Amygdala (tissue), 56 donors: ENCODE measurements at places on chromosomes 12 and 14.

DNA sequence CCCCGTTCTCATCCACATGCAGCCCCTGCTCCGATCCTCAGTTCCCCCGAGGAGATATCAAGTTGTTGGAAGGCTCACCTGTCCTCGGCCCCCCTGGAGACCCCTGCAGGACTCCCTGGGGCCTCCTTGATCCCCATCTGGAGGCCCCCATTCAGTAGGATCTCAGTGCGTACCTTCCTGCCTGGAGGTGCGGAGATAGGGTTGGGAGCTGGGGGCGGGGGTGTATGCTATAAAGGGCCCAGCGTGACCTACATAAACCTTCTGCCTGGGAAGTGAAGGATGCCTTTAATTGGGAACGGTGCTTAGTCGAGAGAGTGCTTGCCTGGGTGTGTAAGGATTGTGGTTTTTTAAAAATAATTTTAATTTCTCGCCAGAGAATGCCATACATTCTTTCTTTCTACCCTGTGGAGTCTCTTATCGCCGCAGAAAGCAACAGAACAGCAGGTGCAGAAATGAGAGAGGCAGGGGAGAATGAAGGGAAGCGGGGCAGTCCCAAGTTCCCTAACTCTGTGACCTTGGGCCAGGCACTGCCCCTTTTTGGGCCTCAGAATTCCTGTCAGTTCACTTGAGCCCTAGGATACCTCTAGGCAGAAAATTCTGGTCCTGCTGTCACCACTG, 153.7 kb downstream of the TSPAN9 start:
- no peak for DNase-seq

DNA sequence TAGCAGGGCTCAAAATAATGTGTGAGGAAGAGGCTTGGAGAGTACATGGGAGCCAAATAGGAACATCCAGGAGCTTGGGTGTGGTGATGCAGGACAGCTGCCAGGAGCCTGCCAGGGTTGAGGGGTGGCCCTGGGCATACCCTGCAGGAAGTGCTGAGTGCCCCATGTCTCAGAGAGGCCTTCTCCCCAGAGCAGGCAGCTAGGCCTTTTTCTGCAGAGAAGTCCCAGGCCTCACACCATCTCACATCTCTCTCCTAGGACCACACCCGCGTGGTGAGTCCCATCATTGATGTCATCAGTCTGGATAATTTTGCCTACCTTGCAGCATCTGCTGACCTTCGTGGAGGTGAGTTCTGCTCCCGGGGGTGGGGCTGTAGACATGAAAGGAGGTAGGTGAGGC, 66.9 kb downstream of the ERH start:
- no peak for DNase-seq

DNA sequence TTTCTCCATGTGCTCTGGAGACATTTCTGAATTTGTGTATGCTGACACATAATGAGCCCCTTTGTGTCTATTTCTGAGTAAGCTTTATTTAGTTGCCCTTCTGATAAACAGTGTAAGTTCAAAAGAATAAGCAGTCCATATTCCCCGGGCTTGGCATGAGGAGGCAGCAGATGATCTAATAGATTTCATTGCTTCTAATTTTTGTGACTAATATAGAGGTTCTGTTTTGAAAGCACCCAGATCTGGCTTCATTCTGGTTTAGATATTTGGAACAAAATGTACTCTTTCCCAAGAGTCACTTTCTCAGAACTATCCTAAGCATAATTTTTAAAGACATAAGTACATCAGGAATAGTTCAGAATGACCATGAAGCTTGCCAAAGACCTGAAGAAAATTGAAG, 290.9 kb downstream of the BTG1 start:
- DNase-seq = no peak

GRCh38 chr14:78162202-78162601, 8.0 kb upstream of the NRXN3 start:
- DNase-seq = no peak

DNA sequence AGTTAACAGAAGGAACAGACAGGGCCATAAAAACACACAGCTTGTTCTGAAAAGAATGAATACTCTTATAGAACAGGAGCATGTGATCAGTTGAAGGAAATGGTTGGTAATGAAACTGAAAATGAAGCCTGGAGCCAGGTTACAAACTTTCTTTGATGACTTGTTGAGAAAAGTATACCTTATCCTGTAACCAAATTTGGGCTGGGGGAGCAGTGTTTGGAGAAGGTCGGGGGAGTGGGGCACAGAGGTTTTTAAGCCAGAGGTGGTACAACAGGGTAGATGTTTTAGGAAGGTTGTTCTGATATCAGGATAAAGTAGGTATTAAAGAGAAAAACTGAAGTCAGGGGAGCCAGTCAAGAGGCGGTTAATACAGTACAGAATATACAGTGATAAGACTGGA, 8.2 kb downstream of the GOLT1B start:
- DNase-seq = no peak

- DNase-seq = no peak
These were observed 322.1 kb upstream of the RGS6 start for GRCh38 chr14:71610149-71610548.

GRCh38 chr12:108611884-108612415, 14.1 kb upstream of the TMEM119 start:
- no peak for DNase-seq

- DNase-seq = peak; percentile 16
These were observed 161.1 kb downstream of the SUDS3 start for GRCh38 chr12:118537481-118537917.

- no peak for DNase-seq
These were observed 19.2 kb upstream of the PPP2R5E start for GRCh38 chr14:63562405-63562804.

DNA sequence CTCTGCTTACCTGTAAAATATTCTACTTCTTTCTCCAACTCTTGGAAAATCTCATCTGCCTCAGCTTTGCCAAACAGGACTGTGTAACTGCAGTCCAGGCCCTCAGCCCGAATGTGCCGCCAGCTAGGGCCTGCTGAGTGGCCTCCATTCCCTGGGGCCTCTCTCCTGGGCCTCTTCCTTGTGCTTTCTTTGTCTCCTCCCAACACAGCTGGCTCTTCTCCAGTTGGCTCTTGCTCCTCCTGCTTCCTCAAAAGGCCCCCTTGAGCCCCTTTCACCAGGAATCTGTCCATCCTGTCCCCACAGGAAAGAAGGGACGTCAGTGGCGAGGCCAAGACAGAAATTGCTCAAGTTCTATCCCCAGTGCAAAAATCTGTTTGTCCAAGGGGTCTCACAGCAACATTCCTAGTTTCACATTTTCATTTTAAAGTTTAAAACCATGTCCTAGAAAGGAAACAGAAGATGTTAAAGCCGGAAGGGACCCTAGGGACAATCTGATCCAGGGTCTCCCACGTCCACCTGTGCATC, 713 bp downstream of the ALKBH2 start:
- DNase-seq = no peak

- DNase-seq = no peak
These were observed 35.5 kb downstream of the SLC5A8 start for GRCh38 chr12:101174541-101174940.

DNA sequence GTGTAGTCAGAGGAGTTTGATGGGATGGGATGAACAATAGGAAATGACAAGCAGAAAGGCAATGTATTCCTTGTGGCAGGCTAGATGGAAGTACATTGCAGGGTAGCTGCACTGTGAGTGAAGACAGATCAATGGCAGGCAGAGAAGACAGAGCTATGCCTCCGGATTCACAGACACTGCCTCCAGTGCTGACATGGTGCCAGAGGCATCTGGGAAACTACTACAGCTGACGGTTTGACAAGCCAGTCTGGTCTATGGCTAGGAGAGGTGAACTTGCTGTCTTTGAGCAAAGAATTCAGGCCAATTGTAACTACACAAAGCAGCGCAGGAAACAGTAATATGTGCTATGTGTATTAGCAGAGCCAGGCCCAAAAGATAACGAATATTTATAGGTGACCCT, 193.5 kb downstream of the DIO2 start:
- no peak for DNase-seq

- DNase-seq = no peak
These were observed 94.0 kb downstream of the TBX5 start for GRCh38 chr12:114311974-114312373.

- DNase-seq = no peak
These were observed 2.8 kb downstream of the TMX1 start for GRCh38 chr14:51242545-51243490.

GRCh38 chr14:35339761-35340406, 47.7 kb downstream of the PSMA6 start:
- no peak for DNase-seq

- DNase-seq = no peak
These were observed 175.8 kb downstream of the SLC41A2 start for GRCh38 chr12:104782296-104782695.

- no peak for DNase-seq
These were observed 94.7 kb upstream of the SLC38A4 start for GRCh38 chr12:46920499-46920898.

DNA sequence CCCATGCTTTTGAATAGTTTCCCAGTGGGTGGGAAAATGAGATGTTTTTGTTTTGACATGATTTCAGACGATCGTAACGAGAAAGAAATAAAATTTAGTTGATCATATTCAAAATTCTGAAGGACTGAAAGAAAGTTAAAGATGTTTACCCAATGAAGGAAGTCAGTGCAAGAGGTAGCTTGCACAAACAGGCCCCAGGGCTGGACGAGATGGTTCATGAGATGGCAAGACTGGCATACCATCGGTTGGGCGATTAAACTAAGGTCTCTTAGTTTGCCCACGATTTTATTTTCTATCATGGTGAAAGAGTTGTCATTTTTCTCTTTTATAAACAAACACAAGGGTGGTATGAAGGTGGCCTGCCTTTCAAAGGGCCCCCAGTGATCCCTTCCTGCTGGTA, 124.5 kb upstream of the TBX5 start:
- no peak for DNase-seq

DNA sequence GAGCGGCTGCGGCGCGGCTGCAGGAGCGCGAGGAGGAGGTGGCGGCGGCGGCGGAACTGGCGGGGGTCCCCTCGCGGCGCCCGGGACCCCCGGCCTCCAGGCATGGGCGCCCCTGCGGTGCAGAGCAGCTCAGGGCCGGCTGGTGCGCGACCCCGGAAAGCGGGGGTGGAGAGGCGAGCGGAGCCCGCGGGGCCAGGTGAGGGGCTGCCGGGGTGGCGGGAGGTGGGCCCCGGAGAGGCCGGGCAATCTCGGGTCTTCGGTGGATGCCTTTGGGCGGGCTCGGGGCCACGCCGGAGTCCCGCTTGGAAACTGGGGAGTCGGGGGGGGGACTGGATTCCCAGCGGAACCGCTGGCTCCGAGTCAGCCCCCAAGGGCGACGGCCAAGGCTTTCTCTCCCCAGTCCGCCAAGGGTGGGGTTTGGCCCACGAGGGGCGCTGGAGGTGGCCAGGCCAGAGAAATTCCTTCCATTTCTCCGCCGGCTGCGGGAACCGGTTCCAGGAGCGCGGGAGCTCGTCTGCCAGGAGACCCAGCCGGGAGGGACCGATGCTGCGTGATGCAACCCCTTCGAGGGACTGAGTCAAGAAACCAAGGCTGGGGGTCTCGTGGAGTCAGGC, 13.9 kb upstream of the NR4A1 start:
- DNase-seq = no peak

GRCh38 chr14:53017837-53018236, 67.0 kb upstream of the FERMT2 start:
- DNase-seq = no peak

DNA sequence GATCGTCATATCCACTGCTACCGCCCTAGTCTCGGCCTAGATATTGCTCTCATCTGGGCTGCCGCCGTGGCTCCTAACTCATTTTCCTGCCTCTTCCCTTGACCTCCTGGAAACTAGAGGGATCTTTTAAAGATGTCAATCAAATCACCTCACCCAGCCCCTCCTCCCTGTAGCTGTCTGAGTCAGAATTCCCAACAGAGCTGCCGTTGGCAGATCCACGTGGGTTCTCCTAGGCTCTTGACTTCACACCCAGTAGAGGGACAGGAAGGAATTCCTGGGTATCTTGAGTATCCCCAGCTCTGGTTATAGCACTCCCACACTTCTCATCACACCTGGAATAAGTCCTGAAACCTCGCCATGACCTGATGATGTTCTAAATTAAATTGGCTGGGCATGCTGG, 11.9 kb downstream of the TGFB3 start:
- no peak for DNase-seq

GRCh38 chr12:40945772-40946171, 242.3 kb upstream of the PDZRN4 start:
- no peak for DNase-seq

DNA sequence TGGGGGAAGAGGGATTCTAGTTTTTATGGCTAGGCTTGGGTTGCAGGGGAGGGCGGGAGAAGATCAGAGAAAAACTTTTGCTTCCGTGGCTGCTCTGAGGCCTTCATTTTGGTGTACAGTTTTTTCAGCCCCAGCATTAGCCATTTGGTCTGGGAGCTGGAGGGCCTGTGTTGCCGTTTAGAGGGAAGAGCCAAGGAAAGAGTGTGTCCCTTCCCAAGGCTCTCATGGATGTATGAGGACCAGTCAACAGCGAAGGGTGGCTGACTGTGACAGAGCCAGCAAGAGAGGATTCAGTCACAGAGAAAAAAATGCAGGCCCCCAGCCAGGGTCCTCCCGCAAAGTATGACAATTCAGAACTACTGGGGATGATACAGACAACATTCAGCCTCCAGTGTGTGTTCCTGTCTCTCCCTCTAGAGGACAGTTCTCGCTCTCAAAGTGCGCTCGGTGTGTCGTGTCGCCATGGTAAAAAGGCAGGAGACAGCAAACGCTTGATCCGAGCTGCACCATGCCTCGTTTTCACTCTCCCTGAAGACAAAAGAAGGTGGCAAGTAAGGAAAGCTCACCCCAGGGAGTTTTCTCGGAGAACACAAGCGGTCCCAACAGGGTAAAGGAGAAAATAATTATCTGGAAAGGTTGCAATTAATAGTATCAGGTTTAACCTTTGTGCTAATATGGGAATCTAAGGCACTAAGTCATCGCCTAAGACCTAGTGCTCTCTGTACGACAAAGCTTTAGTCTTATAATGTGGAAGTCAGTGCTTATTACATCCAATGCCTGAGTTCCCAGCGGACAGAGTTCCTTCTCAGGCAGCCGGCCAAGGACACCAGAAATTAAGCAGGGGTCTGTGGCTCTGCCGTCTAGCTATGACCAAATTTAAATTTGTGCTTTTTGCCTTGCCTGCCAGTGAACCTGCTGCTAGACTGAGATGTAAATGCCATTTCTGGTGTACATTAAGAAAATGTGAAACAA, 157.3 kb upstream of the PLXNC1 start:
- peak; percentile 57 for DNase-seq

- peak; percentile 47 for DNase-seq
These were observed 57.6 kb downstream of the NCOR2 start for GRCh38 chr12:124509676-124510300.

DNA sequence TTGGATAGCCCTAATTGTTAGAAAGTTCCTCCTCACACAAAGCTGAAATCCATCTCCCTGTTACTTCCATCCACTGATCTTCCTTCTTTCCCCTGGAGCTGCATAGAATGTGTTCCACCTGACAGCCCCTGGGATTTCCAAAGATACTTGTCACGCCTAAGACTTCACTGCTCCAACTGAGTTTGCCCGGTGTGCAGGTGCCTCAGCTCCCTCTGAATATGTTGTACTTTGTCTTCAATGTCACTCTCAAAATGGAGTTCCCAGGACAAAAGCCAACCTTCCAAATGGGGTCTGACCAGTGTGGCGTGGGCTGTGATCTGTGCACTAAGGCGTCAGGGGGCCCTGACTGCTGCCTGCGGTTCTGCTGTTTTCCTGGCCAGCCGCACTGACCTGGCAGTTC, 42.8 kb downstream of the CACNA2D4 start:
- DNase-seq = no peak
